Temporal lobe (tissue), 4 donors: ENCODE measurements at places on chromosomes 7 and 10. TPM values are rescaled to one million over a fixed set of nuclear protein-coding genes. Genes with fewer than 3 reads are reported as not detected.

NPY4R gene
- under 0.01 TPM for total RNA-seq

ASIC3 gene
- total RNA-seq = 1.2 TPM

MUC12 gene
- not detected for total RNA-seq

ATOH7 gene
- total RNA-seq = 0.49 TPM

MAT1A gene
- under 0.01 TPM for total RNA-seq

HMX3 gene
- total RNA-seq = not detected

SNX10 gene
- total RNA-seq = 17.7 TPM

SMARCD3 gene
- 85.1 TPM for total RNA-seq

UPK3B gene
- 0.98 TPM for total RNA-seq

CABCOCO1 gene
- 4.2 TPM for total RNA-seq

TRIP6 gene
- total RNA-seq = 3.2 TPM

TMEM254 gene
- total RNA-seq = 8.9 TPM

PRF1 gene
- total RNA-seq = 0.25 TPM

OR2A5 gene
- not detected for total RNA-seq

HOXA7 gene
- total RNA-seq = not detected

IFIT1B gene
- total RNA-seq = 0.49 TPM

INSYN2A gene
- total RNA-seq = 7.4 TPM

CRCP gene
- 53.6 TPM for total RNA-seq

ECD gene
- total RNA-seq = 19.9 TPM

TMEM139 gene
- not detected for total RNA-seq

IFIT5 gene
- 35.4 TPM for total RNA-seq
